ENCODE measurements at places on chromosomes 4 and X.

- no peak for DNase-seq
Measured at GRCh38 chrX:129636175-129636681, 18.5 kb downstream of the APLN start.

GRCh38 chr4:119493419-119493818, 135.2 kb downstream of the PDE5A start:
- DNase-seq: no peak

DNA sequence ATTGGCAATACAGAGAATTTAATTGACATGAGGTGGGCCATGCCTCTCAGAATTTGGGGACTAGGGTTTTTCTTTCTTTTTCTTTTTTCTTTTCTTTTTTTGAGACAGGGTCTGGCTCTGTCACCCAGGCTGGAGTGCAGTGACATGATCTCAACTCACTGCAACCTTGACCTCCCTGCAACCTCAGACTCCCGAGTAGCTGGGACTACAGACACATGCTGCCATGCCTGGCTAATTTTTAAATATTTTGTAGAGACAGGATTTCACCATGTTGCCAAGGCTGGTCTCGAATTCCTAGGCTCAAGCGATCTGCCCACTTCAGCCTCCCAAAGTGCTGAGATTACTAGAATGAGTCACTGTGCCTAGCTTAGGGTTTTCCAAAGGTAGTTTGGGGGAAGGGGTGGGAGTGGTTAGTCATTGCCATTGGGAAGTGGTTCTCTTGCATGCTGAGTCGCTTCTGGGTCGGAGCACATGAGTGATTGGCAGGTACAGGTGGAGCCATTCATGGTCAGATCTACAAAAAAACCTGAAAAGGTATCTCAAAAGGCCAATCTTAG, 54.5 kb downstream of the MID2 start:
- no peak for DNase-seq

GRCh38 chrX:13142891-13143290, 98.5 kb upstream of the FAM9C start:
- DNase-seq: no peak

- no peak for DNase-seq
Measured at GRCh38 chr4:118345813-118346212, 7.0 kb downstream of the PRSS12 start.

DNA sequence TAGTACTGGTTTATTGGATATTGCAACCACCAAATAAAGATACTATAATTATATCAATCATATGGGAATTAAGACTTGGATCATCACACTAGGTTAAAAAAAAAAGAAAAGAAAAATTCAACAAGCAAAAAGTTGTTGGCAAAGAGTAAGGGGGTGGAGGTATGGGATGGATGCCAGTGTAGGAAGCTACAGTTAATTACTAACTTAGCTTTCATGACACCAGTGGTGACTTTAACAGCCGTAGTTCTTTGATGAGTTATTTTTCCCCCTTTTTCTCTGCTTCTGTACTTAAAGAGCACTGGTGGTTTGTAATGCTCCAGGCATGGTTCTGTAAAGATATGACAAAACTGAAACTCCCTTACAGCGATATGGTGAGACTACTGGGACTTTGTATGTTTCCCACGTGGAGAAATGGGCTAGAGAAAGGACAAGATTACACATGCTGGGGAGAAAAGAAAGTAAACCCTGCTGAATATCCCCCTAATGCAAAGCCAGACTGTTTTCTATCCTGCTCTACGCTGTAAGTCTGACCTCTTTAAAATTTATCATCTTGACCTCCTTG, 210.8 kb downstream of the SPOCK3 start:
- DNase-seq: no peak

GRCh38 chrX:10681167-10681566, 60.8 kb upstream of the MID1 start:
- no peak for DNase-seq

DNA sequence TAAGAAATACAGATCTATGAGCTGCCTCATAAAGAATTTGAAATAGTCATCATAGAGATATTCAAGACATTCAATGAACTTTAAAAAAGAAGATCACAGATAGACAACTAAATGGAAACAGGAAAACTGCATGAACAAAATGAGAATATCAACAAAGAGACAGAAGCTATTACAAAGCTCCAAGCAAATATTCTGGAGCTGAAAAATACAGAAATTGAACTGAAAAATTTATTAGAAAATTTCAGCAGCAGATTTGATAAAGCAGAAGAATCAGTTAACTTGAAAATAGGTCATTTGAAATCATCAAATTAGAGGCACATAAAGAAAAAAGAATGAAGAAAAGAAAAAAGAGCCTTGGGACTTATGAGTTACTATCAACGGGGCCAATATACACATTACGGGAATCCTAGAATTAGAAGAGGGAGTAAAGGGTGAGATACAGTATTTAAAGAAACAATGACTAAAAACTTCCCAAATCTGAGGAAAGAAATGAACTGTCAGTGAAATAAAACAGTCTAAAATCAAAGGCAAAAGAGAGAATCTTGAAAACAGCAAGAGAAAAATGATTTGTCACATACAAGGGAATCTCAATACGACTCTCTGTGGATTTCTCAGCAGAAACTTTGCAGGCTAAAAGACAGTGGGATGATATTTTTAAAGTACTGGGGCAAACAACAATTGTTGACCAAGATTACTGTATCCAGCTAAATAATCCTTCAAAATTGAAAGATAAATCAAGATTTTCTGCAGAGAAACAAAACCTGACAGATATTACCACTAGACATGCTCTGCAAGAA, 641.6 kb downstream of the ANKRD50 start:
- DNase-seq: no peak

GRCh38 chr4:108596344-108596743, 24.0 kb upstream of the RPL34 start:
- DNase-seq: no peak

- DNase-seq: no peak
Measured at GRCh38 chrX:136055651-136056221, 70.5 kb downstream of the SLC9A6 start.

- DNase-seq: no peak
Measured at GRCh38 chrX:10356979-10357378, 200.2 kb downstream of the CLCN4 start.

GRCh38 chr4:20532116-20532790, 168.0 kb upstream of the PACRGL start:
- no peak for DNase-seq

DNA sequence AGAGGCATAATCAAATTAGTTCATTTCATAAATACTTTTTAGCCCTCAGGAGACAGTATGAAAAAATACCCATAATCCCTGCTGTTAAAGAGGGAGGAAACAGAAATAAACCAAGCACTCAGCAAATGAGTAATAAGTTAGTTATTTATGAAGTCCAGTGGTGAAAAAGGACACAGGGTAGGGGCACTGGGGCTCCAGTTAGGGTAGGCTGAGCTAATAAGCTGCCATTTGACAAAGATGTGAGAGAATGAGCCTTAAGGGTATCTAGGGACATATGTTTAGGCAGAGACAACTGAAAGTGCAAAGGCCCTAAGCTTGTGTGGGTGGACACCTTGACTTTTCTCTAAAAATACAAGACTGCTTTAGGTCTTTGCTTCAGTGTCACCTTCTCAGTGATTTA, 94.4 kb downstream of the IL15 start:
- DNase-seq: no peak

Measured in CD4-positive, alpha-beta T cell treated with Interleukin-2 at 100 ng/mL for 4 hours (primary cell).